ENCODE measurements at places on chromosomes 3 and 15.

DNA sequence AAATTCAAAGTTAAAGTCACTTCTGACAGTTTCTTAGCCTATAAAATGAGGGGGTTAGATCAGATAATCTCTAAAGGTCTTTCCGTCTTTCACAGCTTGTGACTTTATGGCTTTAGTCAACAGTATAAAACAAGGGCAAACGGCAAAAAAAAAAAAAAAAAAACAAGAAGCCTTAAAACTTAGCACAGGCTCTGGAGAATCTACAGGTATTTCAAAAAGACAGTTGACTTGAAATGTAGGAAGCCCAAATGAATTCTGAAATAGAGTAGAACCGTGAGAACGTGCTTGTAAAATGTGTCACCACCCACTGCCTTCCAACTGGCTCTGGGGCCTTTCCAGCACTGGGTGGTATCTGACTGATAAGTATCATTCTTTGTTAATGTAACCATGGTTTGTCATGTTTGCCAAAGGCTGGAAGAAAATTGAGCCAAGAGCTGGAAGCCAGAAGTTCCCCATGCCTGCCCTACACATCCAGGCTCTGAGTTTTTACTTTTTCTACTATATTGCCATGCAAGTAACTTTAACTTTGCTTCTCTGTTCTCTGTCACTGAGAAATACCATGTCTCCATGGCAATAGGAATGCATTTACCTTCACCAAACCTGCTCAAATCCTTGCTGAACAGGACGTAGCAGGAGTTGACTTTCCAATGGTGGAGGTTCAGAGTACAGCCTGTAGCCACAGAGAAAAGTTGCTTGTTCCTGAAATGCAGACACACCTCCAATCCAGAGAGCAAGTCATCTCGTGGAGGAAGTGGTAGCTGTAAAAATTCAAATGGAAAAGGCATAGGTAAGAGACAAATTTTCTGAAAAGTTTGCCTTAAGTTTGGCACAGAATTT lies 35.8 kb upstream of the THSD4 start:
- DNase-seq: no peak

DNA sequence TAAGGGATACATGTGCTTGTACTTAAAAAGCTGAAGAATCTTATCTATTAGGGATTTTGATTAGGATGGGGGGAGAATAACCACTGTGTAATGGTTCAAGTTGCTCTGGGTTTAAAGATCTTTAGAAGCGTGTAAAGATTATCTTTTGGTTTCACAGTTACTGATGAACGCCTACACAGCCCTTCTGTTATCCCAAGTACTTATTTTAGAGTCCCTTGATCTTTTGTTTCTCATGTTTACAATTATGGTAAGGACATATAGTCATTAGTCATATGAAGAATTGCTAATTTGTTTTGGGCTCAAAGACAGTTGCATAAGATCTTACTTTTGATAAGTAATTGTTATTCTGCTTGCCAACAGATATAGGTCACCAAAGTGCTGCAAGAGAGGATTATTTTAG lies 160.1 kb downstream of the PLCL2 start:
- DNase-seq: no peak

GRCh38 chr15:93428150-93428549 lies 339.1 kb upstream of the RGMA start:
- no peak for DNase-seq

DNA sequence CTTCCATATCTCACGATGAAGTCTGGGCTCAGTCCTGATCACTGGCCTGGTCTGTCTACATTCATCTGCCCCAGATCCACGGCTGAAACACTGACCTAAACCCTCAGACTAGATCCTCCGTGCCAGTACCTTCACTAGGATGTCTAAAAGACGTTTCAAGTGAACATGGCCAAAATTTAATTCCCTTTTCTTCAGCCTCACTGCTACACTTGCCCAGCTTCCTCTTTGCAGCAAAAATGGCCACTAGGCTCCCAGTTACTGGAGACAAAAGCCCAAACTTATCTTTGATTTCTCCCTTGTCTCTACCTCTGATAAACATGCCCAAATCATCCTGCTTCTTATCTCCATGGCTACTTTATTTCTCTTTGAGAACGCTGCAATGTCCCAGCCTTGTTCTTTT lies 1.7 kb downstream of the RASSF1 start:
- DNase-seq: no peak

- DNase-seq: no peak
Observed at GRCh38 chr3:23928524-23928923, 11.6 kb downstream of the RPL15 start.

GRCh38 chr3:64747679-64748078 lies 59.9 kb upstream of the ADAMTS9 start:
- no peak for DNase-seq

DNA sequence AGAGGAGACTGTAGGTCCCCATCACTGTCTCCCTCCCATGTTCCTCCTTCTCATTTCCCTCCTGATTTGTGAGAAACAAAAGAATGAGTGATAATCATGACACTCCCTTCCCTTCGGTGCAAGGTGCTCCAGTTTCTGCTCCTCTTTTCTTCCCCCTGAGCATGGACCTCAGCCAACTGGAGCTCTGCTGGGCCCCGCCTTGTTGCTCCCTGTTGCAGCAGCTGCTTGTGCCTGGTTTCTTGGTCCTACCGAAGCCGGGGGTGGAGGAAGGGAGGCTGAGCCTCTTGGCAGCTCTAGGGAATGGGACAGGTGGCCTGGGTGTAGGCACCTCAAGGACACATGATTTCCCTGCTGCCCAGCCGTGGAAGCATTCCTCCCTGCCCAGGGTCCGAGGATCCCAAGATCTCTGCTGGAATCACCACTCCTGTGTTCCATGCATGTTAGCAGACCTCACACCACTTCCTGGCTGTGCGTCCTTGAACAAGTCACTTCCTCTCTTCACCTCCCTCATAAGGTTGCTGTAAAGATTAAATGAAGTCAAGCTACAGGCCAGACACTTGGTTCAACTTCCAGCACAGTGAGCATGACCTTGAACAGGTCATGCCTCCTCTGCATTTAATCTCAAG lies 131.6 kb upstream of the ABHD17C start:
- DNase-seq: no peak

GRCh38 chr3:34582055-34582454 lies 783.6 kb downstream of the PDCD6IP start:
- DNase-seq: no peak

DNA sequence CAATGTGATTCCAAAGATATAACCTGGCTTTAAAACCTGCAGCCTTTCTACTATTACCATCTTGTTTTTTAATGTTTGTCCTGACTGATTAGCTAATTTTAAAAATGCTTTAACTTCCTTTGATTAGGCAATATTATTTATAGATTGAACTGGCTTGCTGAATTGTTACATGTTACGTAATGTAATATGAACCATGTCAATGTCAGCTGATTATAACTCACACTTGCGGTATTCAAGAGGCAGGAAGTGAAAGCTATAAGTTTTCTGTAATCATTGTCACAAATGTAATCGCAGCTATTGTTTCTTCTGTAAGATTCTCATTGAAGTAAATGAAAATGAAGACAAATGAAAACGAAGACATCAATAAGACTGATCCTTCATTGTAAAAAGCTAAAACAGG lies 146.8 kb downstream of the ROBO2 start:
- DNase-seq: no peak

Measured in hematopoietic multipotent progenitor cell treated with erythropoietin and hydrocortisone succinate and interleukin-3 and kit ligand, for 17 days (in vitro differentiated cells).